Stimulated activated naive CD4-positive, alpha-beta T cell treated with Interleukin-2 at 50 U/mL for 16 hours (primary cell): ENCODE measurements at places on chromosomes 11 and 22.

DNA sequence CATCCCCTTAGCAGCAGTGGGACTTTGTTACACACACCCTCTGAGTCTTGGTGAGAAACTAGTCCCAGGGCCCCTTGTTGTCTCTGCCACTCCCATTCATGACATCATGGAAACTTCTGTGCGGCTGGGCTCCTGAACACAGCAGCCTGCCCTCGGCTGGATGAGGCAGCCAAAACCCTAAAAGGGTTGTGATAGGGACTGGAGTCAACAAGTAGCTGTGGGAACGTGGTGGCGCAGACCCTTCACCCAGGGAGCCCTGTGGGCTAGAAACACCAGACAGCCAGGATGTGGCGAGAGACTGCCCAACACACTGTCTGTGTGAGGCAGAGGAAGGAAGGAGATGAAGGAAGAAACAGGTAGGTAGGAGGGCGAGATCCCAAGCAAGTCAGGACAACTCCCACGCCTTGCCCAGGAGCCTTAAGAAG, 3.9 kb downstream of the CD3D start:
- peak; percentile 80 for DNase-seq

GRCh38 chr22:26701323-26701722, 43.9 kb downstream of the MIAT start:
- no peak for DNase-seq

DNA sequence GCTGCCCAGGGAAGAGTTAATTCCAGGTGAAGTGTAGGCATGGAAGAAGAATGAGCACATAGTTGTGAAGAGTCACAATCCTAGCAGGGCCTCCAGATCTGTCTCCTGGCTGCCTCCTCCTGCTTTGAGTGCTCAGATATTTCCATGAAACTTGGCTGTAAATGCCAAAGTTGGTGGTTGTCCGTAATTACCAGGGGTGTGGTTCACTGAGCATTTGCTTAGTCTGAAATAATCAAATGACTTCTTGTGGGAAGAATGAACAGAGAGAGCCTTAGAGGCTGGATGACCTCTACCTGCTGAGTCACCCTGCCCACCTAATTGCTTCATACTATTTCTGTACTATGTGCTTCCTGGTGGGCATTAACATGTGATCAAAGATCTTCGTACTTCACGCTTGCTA, 50.9 kb downstream of the APIP start:
- no peak for DNase-seq

- DNase-seq = no peak
Measured at GRCh38 chr11:101807531-101807930, 107.3 kb upstream of the CEP126 start.

GRCh38 chr11:85784480-85785265, 26.3 kb downstream of the SYTL2 start:
- no peak for DNase-seq

GRCh38 chr11:1929621-1930461, 10.3 kb downstream of the TNNT3 start:
- no peak for DNase-seq

DNA sequence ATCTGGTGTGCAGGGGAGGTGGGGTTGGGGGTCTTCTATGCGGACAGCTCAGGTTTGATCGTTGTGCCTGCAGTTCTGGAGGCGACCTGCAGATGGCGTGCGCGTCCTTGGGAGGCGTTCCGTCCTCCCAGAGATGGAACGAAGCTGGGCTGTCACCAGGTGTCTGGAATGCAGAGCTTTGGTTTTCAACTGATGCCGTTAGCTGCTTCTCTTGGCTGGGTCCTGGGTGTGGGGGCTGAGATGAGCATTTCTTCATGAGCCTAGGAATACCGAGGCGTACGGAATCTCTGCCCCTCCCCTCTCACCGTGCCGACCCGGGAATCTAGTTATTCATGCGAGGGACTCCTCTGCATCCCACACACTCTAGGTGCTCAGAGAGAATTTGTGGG, 98.6 kb downstream of the CEP164 start:
- peak; percentile 55 for DNase-seq

DNA sequence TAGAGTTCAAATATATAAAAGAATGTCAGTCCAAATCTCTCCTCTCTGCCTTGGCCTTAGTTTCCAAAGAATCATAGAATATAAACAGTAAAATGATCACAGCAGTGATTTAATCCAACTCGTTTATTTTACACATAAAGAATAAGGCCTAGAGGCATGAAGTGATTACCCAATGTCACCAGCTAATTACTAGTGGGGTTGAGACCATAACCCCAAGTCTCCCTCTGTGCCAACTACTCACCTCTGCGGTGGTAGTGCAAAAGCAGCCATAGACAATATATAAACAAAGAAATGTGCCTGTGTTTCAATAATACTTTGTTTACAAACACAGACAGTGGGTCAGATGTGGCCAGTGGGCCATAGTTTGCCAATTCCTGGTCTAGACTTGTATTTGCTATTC, 96.6 kb upstream of the FAT3 start:
- DNase-seq = no peak

GRCh38 chr11:118295199-118295598, 9.3 kb upstream of the CD3E start:
- no peak for DNase-seq

DNA sequence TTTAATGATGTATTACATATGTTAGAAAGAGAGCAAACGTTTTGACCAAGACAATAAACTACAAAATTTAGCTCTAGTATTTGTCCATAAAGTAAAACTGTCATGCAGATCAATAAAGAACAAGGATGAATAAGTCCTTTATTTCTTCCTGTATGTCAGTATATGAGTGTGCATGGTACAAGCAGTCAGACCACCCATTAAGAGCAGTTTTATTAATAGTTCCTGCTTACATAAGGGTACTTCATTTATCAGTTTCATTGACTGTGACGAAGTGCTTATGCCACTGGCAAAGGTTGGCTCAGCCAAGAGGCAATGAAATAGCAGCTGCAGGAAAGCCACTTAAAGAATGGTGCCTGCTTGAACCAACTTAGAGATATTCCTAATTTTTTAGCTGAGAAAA, 913.0 kb upstream of the CNTN5 start:
- no peak for DNase-seq

DNA sequence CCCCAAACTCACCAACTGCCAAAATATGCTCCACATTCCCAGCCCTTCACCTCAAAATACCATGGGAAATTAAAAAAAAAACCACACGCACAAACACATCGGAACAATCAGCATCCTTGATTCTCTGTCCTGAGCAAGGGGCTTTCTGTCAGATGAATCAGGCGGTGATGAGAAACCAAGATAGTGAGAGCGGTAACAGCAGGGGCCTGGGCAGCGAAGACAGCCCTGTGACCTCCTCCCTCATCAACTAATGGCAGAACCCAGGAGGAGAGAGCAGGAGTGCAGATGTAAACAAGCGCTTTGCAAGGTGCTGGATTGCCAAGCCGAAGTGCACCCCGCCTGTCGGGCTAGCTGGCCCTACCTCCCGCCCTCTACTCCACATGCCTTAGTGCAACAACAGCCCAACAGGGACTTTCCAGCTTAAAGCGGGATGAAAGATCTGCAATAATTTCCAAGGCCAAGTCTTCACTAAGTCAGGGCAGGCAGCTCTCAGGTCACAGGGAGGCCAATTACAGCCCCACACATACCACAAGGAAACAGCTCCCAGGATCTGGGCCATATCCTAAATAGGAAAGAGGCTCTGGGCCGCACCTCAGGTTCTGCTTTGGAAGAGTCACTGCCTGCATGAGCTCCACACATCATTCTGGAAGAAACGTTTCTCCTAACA, 72.2 kb upstream of the BID start:
- DNase-seq = no peak

GRCh38 chr11:94558468-94558867, 8.7 kb upstream of the PIWIL4 start:
- no peak for DNase-seq

DNA sequence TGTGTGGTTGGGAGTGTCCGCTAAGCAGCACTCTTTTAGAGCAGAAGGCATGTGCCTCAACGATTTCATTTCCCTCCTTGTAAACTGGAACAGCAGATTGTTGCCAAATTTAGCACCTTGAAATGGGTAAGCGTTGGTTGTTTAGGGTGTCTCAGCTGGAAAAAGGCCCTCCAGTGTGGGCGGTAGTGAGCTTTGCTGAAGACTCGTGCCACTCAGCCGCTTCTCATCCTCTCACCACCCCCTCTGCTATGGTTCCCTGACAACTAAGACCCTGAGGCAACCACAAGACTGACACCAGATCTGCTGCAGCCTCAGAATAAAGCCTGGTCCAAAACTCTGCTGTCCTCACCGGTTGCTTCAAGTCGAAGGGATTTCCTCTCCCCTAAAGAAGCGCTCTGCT, 9.9 kb upstream of the FERMT3 start:
- no peak for DNase-seq

DNA sequence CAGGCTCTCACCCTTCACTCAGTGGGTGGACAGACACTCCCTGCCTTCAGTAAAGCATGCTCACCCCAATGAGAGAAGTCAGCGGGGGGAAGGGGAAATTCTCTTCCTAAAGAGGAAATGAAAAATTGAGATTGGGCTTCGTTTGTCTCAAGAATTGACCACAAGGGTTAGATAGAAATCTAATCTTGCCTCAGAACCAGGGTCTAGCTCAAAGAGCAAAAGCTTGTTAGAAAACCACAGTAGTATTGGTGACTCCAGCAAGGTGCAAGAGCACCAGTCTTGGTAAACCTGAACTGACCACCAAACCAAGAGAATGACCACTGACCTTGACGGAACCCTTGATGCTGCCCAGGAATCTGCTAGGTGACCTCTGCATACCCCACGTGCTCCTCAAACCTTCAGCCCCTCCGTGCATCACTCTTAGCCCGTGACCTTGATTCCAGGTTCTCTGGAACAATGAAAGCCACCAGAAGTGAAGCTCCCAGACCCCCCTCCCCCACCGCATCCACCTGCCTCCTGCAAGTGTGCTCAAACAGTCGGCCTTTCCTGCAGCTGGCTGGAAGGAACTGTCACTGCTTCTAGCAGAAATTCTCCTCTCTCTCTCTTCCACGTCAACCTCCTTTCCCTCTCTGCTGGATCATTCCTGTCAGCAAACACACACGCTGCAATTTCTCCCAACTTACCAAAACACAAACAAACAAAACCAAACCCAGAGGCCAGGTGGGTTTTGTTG, 3.1 kb upstream of the TMA7B start:
- DNase-seq = no peak

DNA sequence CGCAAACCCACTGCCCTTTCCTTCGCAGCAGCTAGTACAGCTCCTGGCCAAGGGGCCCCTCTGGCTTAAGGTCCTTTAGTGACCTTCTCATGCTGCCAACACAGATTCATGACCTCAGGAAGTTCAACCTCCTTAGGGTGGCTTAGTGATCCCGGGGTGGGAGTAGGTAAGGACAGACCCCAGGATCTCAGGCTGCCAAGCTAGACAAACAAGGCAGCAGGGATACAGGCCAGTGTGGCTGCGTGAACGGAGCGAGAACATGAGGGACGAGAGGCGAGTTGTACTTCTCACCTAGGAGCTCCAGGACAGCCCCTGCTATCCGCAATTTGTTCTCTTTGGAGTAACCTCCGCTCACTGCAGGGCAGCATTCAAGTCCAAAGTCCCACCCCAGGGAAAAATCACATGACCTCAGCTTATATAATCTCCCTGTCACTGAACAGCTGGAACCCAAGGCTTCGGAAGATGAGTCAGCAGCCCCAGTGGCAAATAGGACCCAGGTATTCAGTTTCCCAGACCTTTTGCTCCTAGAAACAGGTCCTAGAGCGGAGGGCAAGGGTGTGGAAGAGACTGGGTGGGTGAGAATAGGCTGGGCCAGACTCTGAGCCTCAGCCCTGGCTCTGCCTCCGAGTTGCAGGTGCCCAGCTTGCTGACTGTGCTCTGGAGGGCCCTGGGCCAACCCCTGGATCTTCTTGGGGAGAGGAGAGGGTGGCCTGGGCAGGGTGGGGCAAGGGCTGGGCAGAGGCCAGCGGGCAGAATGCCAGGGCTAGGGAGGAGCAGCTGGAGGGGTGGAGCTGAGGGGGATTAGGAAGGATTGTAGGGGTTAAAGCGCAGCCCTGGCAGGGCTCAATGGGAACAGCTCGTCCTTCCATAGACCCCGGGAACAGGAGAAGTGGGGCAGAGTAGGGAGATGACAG, 13.1 kb downstream of the USP2 start:
- no peak for DNase-seq

DNA sequence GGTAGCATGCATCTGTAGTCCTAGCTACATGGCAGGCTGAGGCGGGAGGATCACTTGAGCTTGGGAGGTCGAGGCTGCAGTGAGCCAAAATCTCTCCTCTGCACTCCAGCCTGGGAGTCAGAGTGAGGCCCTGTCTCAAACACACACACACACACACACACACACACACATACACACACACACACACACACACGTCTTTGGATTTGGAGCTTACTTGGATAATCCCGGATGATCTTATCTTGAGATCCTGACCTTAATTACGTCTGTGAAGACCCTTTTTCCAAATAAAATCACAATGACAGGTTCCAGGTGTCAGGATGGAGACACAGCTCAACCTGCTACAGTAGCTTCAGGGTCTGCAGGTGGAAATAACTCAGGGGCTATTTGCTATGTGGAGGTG, 1.1 kb downstream of the UPB1 start:
- DNase-seq = no peak

DNA sequence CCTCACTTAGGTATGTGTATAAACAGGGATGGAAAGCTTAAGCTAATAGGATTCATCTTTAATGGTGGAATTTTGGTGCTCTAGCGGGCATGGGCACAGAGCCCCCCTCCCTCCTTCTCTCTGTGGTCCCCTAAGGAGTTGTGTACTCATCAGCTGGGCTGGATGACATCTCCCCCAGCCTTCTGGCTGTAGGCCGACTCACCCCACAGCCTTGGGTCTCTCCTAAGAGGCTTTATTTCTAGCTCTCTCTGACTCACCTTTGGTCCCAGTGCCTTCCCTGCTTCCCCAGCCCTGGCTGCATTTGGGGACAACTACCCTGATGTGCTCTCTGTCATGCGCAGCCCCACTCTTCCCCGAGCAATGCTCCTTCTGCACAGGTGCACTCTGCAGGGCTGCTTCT, 26.9 kb downstream of the SLC6A5 start:
- DNase-seq = no peak

DNA sequence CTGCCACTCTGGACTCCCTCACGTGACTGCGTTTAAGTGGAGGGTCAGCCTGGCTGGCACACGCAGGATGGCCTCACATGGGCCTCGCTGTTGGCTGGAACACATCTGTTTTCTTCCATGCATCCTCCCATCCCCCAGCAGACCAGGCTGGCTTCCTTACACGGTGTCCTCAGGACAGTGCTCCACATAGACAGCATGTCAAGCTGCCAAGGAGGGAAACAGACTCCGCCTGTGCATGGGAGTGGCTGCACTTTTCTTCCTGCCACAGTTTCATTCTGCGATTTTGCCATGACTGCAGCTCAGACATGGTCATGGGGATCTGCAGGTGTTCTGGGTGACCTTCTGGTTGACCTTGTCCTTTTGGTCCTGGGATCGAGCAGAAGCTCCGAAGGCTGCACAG, 344.2 kb downstream of the SHANK2 start:
- no peak for DNase-seq

- no peak for DNase-seq
Measured at GRCh38 chr11:87315229-87315628, 277.5 kb downstream of the TMEM135 start.

DNA sequence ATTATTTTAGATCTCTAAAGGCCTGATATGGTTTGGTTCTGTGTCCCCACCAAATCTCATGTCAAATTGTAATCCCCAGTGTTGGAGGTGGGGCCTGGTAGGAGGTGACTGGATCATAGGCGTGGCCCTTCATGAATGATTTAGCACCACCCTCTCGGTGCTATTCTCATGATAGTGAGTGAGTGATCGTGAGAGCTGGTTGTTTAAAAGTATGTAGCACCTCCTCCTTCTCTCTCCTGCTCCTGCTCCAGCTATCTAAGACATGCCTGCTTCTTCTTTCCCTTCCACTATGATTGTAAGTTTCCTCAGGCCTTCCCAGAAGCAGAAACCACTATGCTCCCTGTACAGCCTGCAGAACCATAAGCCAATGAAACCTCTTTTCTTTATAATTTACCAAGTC, 114.1 kb downstream of the SERGEF start:
- DNase-seq = no peak
